ENCODE measurements at places on chromosomes 7 and 10. TPM values are rescaled to one million over a fixed set of nuclear protein-coding genes. Genes with fewer than 3 reads are reported as not detected.

DNA sequence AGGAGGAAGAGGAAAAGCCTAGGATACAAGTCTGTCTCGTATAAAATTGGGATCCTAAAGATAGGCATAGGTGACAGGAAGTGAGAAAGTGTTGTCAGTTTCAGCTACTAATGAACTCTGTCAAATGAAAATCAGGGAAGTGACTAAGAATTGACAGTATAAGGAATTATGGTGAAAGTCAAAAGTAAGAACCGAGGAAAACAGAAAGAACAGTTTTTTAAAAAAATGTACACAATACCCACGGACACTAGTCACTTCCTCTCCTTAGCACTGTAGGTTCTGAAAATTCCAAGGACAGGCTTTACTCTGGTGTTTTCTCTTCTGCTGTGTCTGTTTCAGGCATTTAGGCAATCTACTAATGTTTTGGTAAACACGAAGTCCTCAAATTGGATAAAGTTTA lies 42.3 kb downstream of the ATAD1 start:
- no peak for DNase-seq

DNA sequence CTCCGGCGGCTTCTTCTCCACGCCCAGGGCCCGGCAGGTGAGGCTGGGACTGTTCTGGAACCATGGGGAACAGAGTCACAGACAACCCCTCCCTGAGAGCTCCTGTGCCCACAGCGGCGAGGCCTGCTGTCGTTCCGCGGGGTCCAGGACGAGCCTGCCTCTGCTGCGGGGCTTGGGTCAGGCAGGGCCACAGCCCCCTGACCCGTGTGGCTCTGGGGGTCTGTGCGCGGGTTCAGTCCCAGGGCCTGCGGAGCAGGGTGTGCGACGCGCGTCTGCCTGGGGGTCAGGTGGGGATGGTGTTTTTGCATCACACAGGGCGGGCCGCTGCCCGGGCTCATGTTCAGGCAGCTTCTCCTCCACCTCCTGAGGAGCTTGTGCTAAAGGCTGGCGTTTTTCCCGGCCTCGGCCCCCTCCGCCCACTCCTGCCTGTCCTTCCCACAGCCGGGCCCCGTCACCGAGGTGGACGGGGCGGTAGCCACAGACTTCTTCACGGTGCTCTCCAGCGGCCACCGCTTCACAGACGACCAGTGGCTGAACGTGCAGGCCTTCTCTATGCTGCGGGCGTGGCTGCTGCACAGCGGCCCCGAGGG lies 8.4 kb downstream of the AP5Z1 start:
- no peak for DNase-seq

DNA sequence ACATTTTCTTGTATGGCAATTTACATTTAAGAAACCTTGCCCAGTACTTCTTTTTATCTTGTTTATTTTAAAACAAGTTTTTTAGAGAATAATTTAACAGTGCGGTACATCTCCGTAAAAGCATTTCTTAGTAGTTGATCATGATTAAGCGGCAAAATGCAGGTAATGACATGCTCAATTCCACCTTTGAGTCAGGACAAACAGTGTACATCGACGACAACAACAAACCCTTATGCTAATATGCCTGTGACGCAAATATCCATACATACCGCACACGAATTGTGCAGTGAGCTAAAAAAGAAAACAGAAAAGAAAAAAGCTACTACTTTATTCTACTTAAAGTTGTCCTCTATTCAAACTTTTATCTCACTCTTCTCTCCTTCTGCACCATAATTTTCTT lies 1.9 kb downstream of the MAGI2 start:
- no peak for DNase-seq

- no peak for DNase-seq
These were observed 125.7 kb upstream of the CDK1 start for GRCh38 chr10:60652628-60653027.

GRCh38 chr7:96244244-96244991 lies 77.5 kb downstream of the SLC25A13 start:
- no peak for DNase-seq

GRCh38 chr10:104809288-104810090 lies 168.4 kb downstream of the SORCS3 start:
- DNase-seq = no peak

- no peak for DNase-seq
These were observed 325.4 kb upstream of the SEMA3C start for GRCh38 chr7:81244224-81244623.

The C10orf143 gene
- total RNA-seq = 1.9 TPM

DNA sequence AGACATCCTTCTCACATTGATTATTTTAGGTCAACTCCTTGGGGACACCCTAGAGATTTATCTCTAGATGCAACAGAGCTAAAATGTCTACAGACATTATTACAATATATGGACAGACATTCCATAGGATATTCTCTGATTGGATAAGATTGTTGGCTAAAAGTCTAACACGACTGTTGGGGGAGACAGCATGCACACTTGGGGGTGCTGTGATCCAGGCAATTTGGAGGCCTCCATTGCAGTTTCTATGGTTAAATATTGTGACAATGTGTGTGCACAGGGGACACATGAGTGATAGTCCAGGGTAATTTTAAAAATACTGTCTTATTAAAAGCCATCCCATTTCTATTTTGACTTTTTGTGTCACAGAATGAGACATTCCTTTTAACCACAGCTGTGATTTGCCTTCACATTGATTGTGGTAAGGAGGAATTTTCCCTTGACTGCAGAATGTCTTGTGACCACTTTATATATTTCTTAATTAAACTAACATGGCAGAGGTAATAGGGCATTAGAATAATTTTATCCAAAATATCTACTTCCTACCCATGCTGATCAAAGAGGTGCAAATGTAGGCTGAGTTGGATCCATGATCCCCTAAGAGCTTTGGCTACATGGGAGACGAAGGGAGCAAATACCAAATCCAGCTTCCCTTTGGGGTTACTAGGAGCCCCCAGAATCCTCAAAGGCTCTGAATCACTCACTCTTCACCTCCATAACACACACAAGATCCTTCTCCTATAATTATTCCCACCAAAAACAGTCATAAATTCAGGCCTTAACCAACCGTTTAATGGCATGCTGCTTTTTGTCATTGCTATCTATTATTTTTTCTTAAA lies 7.3 kb downstream of the TFPI2 start:
- no peak for DNase-seq

DNA sequence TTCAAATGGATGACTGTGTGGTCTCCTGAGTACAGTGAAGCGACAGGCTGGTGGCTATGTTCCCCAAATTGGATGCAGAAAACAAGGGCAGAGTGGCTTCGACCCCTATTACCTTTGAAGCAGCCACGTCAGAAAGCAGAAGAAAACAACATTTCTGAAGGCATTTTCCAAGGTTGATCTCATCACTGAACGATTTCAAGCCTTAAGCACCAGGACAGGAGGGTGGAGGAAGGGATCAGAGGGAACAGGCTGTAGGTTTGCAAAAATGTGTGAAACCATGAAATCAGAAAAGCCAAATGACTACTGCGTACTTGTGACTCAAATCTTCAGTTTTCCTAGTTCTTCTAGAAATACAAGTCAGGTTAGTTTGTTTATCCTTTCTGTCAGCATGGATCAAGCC lies 181.0 kb upstream of the TMEM106B start:
- DNase-seq = no peak

The TET1 gene
- total RNA-seq = 59.2 TPM

The NEUROD6 gene
- total RNA-seq = not detected

DNA sequence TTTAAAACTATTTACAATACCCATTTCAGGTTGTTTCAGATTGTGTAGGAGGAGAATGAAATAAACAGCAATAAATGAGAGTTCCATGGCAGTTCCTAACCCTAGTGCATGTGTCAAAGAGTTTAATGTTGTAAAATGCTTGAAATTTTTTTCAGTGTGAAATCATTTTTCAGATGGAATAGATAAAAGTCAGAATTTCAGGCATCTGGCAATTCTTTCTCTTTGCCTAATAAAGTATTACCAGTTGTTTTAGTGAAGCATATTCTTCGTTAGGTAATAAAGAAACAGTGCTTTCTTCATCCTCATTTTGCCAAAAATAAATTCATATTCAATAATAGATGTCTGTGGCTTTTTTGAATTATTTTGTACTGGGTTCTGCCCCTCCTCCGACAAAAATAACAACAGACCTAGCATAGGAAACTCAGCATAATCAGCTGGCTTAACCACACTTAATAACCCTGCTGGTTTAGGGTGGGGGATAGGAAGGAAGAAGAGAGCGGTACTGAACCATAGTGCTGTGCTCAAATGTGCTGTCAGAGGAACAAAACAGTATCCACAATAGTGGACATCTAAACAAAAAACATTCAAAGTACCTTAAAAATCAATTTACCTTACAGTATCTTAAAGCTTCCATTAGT lies 39.1 kb downstream of the MINDY3 start:
- DNase-seq = no peak

- no peak for DNase-seq
These were observed 89.8 kb downstream of the PCLO start for GRCh38 chr7:83072576-83073517.
